ENCODE measurements at places on chromosomes 12 and 14.

DNA sequence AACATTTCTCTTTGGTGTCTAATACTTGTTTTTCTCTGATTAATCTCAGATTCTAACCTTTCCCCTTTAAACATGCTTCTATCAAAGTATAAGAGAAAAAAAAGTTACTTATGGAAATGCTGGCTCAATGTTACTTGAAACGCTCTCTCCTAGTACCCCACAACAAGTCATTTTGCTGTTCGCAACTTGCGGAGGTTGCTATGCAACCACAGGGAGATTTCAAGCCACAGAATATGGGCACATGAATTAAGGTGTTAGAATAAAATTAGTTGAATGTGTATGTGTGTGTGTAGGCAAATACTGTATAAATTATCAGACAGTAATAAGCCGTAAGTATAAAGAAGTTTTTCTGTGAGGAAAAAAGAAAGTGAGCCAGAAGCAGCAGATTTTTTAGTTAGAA is 80.6 kb downstream of the CCDC59 start:
- no peaks in the 10 kb centered on the region for H3K36me3 ChIP-seq
- H3K27ac ChIP-seq: no peak overlapping the region
- no peak overlapping the region for H3K4me3 ChIP-seq

DNA sequence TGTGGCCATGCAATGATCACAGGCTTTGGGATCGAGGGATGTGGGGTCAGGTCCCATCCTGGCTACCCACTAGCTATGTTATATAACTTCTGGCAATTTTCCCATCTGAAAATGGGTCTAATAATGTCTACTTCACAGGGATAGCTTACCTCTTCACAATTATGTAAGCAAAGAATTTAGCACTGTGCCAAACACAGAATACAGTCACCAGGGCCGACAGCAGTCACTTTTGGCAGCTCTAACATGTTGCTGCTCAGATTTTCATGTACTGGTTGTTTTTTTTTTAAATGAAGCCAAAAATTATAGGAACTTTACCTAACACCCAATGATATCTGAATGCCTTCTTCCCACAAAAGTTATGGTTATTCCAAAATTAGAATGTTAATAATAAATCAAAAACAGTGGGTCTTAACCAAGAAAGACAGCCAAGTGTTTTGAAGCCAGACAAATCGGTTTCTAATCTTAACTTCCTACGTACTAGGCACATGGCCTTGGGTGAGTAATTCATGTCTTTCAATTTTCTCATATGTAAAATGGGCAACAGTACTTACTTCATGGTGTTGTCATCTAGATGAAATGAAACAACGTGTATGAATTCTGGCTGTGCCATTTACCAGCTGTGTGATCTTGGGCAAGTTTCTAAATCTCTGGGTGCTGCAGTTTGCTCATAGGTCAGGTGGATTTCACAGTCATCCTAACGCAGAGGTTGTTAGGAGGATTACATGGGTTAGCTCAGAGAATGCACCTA is 13.0 kb upstream of the PCED1B start:
- H3K36me3 ChIP-seq: no peaks in the 10 kb centered on the region
- H3K27ac ChIP-seq: no peak overlapping the region
- no peak overlapping the region for H3K4me3 ChIP-seq
- no peaks in the 10 kb centered on the region for H3K27me3 ChIP-seq

DNA sequence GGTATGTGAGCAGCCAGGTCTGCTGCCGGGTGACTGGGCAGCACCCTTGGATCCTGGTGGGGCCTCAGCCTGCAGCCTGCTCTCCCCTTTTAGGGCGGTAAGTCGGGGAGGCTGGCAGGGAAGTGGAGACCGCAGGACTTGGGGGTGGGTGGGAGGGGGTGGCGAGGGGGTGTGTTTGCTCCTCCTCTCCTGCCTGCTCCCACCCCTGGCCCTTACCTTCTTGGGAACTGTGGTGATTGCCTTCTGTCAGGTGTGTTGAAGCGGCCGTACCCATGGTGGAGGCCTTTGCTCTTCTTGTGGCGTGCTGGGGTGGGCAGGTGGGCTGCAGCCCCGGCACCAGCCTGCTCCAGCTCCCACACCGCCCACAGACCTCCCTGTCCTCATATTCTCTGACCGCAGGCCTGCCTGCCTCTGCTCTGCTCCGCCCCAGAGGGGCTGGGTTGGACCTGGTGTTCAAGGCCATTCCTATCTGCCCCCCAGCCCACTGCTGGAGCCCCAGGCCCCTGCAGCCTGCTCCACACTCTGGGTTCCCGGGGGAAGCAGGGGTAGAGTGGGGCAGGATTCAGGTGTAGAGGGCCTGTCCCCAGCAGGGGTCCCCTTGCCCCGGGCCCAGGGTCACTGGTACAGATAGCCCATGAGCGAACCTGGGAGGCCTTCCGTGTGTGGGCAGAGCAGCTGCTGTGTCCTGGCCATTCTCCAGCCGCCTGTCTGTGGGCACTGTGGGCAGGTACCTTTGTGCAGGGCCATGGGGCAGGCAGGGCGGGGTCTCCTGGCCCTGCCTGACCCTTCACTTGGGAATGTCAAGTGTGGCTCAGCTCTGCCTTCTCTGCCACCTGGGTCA is 5.2 kb downstream of the TEDC1 start:
- no peak overlapping the region for H3K27ac ChIP-seq
- no peak for DNase-seq
- no peaks in the 10 kb centered on the region for H3K27me3 ChIP-seq
- H3K36me3 ChIP-seq: peaks cover 4% of the 10 kb centered on the region
- H3K4me1 ChIP-seq: peaks cover 3% of the 10 kb centered on the region

DNA sequence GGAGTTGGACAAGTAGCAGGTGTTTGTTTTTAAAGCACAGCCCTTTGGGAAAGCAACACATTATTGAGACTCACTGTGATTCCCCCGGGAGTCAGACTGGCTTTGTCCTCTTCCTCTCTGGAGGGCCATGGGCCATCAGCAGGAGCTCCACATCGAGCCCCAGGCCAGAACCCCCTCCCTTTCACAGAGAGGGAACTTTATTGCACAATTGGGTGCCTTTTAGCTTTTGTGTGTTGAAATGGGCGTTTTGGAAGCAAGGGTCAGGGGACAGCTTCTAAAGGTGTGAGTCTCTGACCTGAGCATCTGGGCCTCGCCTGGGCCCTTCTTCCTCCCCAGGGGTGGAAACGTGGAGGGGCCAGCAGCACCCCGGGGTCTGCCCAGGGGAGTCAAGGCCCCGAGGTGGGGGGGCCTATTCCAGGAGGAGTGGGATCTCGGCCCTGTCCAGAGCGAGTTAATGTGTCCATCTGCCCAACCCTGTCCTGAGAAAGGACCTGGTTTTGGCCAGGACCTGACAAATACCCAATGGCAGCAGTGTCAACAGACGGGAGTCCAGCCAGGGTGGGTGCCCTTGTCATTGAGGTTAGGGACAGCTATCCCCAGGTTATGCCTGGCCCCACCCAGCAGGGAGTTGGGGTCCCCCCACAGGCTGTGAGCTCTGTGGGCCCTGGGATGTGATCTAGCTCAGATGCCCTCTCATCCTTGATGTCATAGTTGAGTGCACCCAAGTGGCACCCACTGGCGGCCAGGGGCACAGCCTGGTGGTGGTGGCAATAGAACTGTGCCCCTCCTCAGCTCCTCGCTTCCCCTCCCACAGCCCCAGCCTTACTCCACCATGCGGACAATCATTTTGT is 37.1 kb downstream of the SLC8B1 start:
- H3K36me3 ChIP-seq: peaks cover 16% of the 10 kb centered on the region
- no peaks in the 10 kb centered on the region for H3K27me3 ChIP-seq
- H3K4me1 ChIP-seq: peaks cover 8% of the 10 kb centered on the region
- H3K4me3 ChIP-seq: no peak overlapping the region
- no peak overlapping the region for H3K27ac ChIP-seq

DNA sequence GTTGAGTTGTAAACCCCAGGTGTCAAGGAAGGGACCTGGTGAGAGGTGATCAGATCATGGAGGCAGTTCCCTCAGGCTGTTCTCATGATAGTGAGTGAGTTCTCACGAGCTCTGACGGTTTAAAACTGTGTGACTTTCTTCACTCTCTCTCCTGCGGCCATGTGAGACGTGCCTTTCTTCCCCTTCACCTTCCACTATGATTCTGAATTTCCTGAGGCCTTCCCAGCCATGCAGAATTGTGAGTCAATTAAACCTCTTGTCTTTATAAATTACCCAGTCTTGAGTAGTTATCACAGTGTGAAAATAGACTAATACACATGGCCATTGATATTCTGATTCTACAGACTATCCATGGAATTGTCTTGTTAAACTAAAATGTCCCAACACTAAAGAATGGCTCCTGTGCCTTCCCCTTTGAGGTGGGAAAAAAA is 85.6 kb downstream of the SLC2A13 start:
- DNase-seq: no peak
- H3K4me3 ChIP-seq: no peak overlapping the region
- peaks cover 3% of the 10 kb centered on the region for H3K4me1 ChIP-seq
- H3K27ac ChIP-seq: no peak overlapping the region
- H3K27me3 ChIP-seq: no peaks in the 10 kb centered on the region

- no peak overlapping the region for H3K27ac ChIP-seq
- no peaks in the 10 kb centered on the region for H3K27me3 ChIP-seq
- no peak for DNase-seq
- no peak overlapping the region for H3K4me3 ChIP-seq
- H3K36me3 ChIP-seq: no peaks in the 10 kb centered on the region
Observed at GRCh38 chr14:94163796-94164195, 10.3 kb upstream of the PPP4R4 start.

DNA sequence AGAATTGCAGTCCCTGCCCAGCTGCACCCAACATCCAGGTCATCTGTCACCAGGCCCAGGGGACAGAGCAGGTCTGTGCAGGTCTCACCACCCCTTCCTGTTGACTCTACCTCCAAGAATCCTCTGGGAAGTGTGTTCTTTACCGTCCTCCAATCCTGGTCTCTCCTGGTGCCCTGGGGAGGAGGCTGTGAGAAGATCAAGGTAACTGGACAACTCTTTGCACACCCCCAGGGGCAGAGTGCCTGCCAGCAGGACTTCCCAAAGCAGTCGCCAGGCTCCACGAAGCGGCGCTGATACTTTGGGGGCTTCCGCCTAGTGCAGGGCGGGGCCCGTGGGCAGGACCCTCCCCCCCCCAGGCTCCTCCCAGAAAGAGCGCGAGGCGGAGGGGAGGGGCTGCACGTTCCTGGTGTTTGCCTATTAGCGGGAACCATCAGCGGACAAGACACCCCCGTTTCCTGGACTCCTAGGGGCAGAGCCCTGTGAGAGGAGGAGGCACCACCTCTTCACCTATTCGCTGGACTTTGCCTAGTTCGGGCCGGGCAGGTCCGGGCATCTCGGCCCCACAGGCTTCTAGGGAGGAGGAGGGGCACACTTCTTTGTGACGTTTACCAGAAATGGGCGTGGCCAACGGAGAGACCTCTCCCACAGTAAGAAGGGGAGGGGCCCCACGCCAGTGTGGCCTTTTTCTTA is 918.0 kb downstream of the AACS start:
- peak overlapping the region; percentile 5 for H3K4me3 ChIP-seq
- no peak overlapping the region for H3K27ac ChIP-seq
- no peaks in the 10 kb centered on the region for H3K36me3 ChIP-seq
- no peak for DNase-seq
- H3K4me1 ChIP-seq: no peaks in the 10 kb centered on the region
- H3K27me3 ChIP-seq: peaks cover 2% of the 10 kb centered on the region

GRCh38 chr14:55221186-55221585 is 29.8 kb upstream of the DLGAP5 start:
- no peak overlapping the region for H3K4me3 ChIP-seq
- DNase-seq: no peak
- H3K36me3 ChIP-seq: no peaks in the 10 kb centered on the region
- peaks cover 2% of the 10 kb centered on the region for H3K4me1 ChIP-seq
- H3K27ac ChIP-seq: no peak overlapping the region

GRCh38 chr12:123934016-123934620 is 38.5 kb downstream of the CCDC92 start:
- DNase-seq: no peak
- H3K4me1 ChIP-seq: peaks cover 32% of the 10 kb centered on the region
- no peak overlapping the region for H3K4me3 ChIP-seq

DNA sequence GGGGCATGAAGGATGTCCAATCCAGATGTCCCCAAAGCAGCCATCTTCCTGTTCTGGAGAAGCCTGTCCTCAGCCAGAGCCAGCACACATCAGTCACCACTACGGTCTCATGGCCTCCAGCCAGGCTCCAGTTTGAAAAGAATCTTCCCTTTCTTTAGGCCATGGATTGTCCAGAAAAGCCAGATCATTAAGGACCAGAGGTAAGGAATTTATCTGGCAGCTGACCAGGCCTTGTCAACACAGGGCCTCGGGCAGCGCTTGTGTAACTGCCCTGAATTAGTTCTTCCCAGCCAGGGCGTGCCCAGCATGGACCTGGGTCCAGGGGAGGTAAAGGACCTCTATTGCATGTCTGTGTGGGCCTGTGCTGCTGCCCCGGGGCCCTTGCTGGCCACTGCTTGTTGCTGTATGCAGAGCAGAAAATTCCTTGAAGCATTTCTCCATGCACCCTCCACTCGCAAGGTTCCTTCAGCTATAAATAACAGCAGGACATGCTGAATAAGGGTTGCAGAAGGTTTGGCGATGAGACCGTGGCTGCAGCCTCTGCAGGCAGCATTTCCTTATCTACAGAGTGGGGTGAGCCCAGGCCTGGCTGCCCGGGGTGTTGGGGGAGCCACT is 21.7 kb upstream of the VPS37B start:
- peaks cover 6% of the 10 kb centered on the region for H3K27me3 ChIP-seq
- no peak overlapping the region for H3K4me3 ChIP-seq
- no peak overlapping the region for H3K27ac ChIP-seq
- H3K36me3 ChIP-seq: no peaks in the 10 kb centered on the region

DNA sequence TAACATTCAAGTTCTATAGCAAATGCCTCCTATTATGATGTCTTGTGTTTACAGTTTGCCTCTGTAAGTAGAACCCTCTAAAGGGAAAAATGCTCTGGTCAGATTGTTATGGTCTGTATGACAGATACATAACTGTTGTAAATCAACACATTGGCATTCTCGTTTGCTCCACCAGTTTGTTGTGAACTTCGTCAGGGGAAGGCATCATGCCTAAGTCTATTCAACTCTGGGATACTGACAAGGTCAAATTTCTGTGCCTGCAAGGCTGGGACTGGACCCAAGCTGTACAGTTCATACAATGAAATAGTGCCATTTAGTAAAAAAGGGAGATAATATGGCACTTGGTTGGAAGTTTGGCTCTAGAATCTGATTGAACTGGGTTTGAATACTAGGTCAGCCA is 392.3 kb downstream of the RAD51B start:
- H3K36me3 ChIP-seq: no peaks in the 10 kb centered on the region
- H3K27me3 ChIP-seq: no peaks in the 10 kb centered on the region
- DNase-seq: no peak

GRCh38 chr12:53413485-53414204 is 10.0 kb upstream of the AMHR2 start:
- no peak for DNase-seq
- H3K27me3 ChIP-seq: no peaks in the 10 kb centered on the region
- no peak overlapping the region for H3K27ac ChIP-seq
- H3K36me3 ChIP-seq: peaks cover 29% of the 10 kb centered on the region
- no peak overlapping the region for H3K4me3 ChIP-seq
- H3K4me1 ChIP-seq: peaks cover 21% of the 10 kb centered on the region

DNA sequence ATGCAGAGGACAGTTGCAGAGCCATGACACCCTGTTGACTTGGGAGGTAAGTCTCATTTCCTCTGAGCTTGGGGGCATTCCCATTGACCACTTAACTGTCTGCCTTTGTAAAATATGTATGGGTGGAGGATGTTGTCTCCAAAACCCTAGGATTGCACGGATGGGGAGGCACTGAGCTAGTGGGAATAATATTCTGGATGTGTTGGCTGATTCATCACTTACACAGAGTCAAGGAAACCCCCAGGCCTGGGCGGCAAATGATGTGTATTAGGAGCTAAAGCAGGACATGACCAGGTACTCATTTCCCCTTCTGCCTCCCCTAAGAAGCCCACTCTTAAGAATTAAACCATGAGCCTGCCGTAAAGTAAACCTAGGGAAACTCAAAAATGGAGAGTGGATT is 319.4 kb downstream of the VRK1 start:
- H3K4me1 ChIP-seq: peaks cover 20% of the 10 kb centered on the region
- peaks cover 9% of the 10 kb centered on the region for H3K27me3 ChIP-seq
- H3K27ac ChIP-seq: no peak overlapping the region
- no peaks in the 10 kb centered on the region for H3K36me3 ChIP-seq
- no peak overlapping the region for H3K4me3 ChIP-seq
- DNase-seq: no peak
